IMR-90 (cell line): ENCODE measurements at places on chromosomes 7 and 10. TPM values are rescaled to one million over a fixed set of nuclear protein-coding genes. Genes with fewer than 3 reads are reported as not detected.

DNA sequence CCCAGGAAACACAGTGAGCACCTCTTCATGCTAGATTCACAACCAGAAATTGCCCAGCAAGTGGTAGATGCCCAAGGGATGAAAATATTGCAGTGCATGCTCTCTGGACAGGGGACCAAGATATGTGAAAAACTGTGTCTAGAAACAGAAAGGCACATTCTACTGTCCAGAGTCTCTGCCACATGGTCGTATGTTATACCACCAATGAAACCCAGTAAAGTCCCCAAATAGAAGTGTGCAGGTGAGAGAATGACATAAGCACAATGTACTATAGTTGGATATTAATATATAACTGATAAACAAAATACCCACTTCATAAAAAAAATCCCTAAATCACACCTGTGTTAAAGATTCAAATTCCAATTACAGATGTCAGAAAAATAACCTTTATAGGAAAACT is 43.8 kb downstream of the RASGEF1A start:
- H3K27ac ChIP-seq, result no peak overlapping the region
- no peaks in the 10 kb centered on the region for H3K4me1 ChIP-seq
- H3K4me3 ChIP-seq, result no peak overlapping the region
- H3K27me3 ChIP-seq, result peaks cover 48% of the 10 kb centered on the region

- H3K4me1 ChIP-seq, result no peaks in the 10 kb centered on the region
- no peak overlapping the region for H3K27ac ChIP-seq
- no peaks in the 10 kb centered on the region for H3K36me3 ChIP-seq
- H3K27me3 ChIP-seq, result peaks cover 8% of the 10 kb centered on the region
Measured at GRCh38 chr7:95327356-95327755, 3.0 kb upstream of the PON1 start.

The LRIT1 gene
- not detected in 2 replicates for total RNA-seq

- H3K4me1 ChIP-seq, result no peaks in the 10 kb centered on the region
- H3K36me3 ChIP-seq, result no peaks in the 10 kb centered on the region
- H3K27ac ChIP-seq, result no peak overlapping the region
- H3K27me3 ChIP-seq, result peaks cover 16% of the 10 kb centered on the region
- no peak overlapping the region for H3K4me3 ChIP-seq
Measured at GRCh38 chr10:44242091-44242490, 142.8 kb downstream of the CXCL12 start.

GRCh38 chr7:35624299-35625186 is 70.4 kb downstream of the HERPUD2 start:
- no peaks in the 10 kb centered on the region; the same call in 1 of the 2 replicates for H3K4me1 ChIP-seq
- peak; percentile 29 for DNase-seq
- no peak overlapping the region for H3K27ac ChIP-seq
- peaks cover 3% of the 10 kb centered on the region; the same call in 1 of the 2 replicates for H3K36me3 ChIP-seq
- H3K27me3 ChIP-seq, result no peaks in the 10 kb centered on the region

GRCh38 chr10:102389894-102390293 is 5.6 kb upstream of the NFKB2 start:
- no peak overlapping the region for H3K27ac ChIP-seq
- peaks cover 3% of the 10 kb centered on the region for H3K4me1 ChIP-seq
- no peak for DNase-seq
- H3K27me3 ChIP-seq, result no peaks in the 10 kb centered on the region
- H3K4me3 ChIP-seq, result no peak overlapping the region

DNA sequence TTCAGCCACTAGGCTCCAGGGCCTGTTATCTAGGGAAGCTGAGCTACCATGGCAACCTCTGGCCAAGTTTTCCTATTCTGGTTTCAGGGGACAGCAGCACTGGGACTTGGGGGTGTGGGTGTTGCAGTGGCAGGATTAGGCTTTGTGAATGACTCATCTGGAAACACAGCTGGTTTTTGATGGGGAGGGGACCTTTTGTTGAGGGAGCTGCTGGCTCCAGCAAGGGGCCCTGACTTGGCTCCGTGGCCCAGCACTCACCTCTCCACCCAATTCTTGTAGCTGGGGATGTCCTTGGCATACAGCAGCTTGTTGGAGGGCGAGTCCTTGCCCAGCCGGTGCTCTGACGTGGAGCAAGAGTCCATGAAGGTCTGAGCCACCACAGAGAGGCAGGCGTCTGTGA is 435.9 kb downstream of the PLXNA4 start:
- H3K4me3 ChIP-seq, result no peak overlapping the region

The CFAP70 gene
- 0.18 and 0.28 TPM in 2 replicates for total RNA-seq

DNA sequence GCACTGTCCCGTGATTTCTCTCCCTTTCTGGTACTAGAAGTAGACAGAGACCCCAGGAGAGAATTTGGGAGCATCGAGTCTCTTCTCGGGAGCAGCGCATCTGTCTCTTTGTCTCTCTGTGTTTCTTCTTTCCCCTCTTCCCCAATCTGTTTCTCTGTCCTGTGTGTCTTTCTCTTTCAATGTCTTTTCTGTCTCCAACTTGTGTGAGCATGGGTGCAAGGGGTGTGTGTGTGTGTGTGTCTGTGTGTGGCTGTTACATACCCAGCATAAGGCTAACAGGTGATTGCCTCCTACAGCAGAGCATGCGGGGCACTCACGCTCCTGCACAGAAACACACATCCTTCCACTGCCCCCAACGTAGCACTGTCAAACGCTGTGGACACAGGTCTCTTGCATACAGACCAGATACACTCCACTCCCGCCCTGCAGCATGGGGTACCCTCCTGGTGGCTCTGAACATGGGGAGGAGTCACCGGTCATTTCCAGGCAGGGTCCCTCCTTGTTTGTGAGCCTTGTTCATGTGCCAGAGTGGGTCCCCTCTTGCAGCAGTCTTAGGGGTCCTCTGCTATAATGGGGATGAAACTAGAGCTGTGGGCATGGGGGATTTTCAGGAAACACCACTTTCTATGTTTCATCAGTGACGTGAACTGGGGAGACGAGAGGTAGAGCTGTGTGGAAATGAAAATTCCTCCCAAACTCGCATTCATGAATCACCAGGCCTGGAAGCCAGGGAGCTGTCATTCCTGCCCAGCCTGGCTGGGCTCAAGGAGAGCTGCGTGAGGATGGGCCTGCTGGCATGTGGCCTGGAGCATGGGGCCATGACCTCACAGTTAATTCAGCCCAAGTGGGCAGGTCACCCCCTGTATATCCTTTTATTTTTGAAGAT is 980 bp downstream of the ADAMTS14 start:
- no peak overlapping the region for H3K4me3 ChIP-seq
- peaks cover 7% of the 10 kb centered on the region; the same call in 1 of the 2 replicates for H3K4me1 ChIP-seq
- no peak overlapping the region for H3K27ac ChIP-seq
- no peaks in the 10 kb centered on the region for H3K36me3 ChIP-seq
- DNase-seq, result peak; percentile 75

The DRGX gene
- not detected in 2 replicates for total RNA-seq

DNA sequence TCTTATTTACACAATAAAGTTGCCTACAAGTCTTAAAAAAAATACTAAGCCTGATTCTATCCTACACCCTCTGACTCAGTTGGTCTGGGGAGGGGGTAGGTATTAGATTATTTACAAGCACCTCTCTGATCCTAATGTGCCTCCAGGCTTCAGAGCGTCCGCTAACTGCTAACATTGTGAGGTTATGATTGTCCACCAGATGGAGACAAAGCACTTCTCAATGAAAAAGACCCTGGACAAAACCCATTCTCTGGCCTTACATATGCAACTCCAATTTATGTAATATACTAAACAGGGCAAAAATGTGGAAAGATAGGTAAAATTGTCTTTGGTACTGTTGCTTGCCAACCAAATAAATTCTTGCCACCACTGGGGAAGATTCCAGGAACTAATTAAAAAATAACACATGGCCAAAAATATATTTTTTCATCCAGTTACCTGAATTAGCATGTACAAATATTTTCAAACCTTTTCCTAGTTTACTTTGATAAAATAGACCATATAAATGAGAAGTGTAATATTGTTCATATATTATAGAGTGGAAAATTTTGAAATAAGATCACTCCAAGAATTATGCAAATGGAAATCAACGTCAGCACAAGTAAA is 92.4 kb downstream of the KIF20B start:
- H3K4me1 ChIP-seq, result no peaks in the 10 kb centered on the region
- H3K4me3 ChIP-seq, result no peak overlapping the region
- H3K27ac ChIP-seq, result no peak overlapping the region
- no peaks in the 10 kb centered on the region for H3K36me3 ChIP-seq

The BBS9 gene
- 9.5 and 11.9 TPM in 2 replicates for total RNA-seq

- H3K27me3 ChIP-seq, result peaks cover 4% of the 10 kb centered on the region
- H3K4me1 ChIP-seq, result no peaks in the 10 kb centered on the region
- no peak for DNase-seq
- H3K36me3 ChIP-seq, result no peaks in the 10 kb centered on the region
Measured at GRCh38 chr10:48885376-48885775, 54.3 kb downstream of the LRRC18 start.

DNA sequence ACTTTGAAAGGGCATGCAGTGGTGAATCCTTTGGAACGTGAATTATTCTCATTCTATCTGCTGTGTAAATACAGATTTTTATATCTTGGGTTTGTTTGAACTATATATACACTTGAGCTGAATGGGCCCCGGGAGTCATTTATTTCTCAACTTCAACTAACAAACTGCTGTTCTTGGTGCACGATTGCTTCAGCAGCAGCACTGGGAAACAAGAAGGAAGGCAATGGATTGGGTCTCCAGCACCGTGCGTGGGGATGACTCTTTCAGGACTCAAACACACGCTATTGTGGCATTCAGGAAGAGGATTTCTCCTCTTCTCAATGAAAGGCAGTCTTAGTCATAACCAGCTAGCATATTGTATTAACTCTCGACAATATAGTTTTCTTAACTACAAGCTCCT is 226.0 kb upstream of the NFE2L3 start:
- H3K36me3 ChIP-seq, result no peaks in the 10 kb centered on the region
- H3K4me3 ChIP-seq, result no peak overlapping the region
- no peaks in the 10 kb centered on the region for H3K4me1 ChIP-seq
- H3K27ac ChIP-seq, result no peak overlapping the region
- no peak for DNase-seq

- no peaks in the 10 kb centered on the region; the same call in 1 of the 2 replicates for H3K36me3 ChIP-seq
- no peak overlapping the region for H3K27ac ChIP-seq
- DNase-seq, result no peak
- H3K4me3 ChIP-seq, result no peak overlapping the region
- H3K4me1 ChIP-seq, result peaks cover 2% of the 10 kb centered on the region; the same call in 1 of the 2 replicates
Measured at GRCh38 chr10:69906425-69906824, 104.7 kb downstream of the COL13A1 start.

DNA sequence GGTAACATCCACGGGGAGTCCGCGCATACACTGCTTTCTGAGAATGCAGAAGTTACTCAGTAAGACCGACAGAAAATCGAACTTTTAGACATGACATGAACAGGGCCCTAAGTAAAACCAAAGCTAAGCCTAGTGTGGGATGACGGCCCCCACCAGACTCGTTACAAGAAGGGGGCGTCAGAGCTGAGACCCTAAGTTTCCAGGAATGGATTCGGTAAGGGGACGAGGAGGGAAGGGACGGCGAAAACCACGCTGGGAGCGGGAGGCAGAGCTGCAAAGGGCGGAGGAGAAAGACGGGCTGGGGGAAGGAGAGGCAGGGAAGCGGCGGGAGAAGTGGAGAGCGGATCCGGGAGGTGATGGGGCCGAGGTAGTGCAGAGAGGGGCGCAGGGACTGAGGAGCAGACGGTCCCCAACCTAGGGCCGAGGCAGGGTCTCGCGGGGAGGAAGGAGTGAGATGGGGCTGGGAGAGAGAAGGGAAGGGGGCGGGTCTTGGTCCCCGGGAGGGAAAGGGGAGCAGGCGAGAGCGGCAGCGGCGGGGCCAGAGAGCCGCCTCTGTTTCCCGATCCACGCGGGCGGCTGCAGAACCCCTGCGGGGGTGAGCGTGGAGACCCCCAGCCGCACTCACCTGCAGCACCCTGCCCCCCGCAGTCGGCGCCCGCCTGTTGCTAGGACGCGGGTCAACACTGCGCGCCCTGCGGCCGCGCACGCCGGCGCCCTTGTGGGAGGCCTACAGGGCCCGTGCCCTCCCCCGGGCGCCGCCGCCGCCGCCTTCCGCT is 513 bp downstream of the ODAD2 start:
- DNase-seq, result peak; percentile 26
- no peaks in the 10 kb centered on the region for H3K27me3 ChIP-seq
- peaks cover 1% of the 10 kb centered on the region; the same call in 1 of the 2 replicates for H3K4me1 ChIP-seq

The ZNF117 gene
- total RNA-seq, result 2.9 and 4.4 TPM in 2 replicates

The ZNF488 gene
- total RNA-seq, result under 0.01 TPM in 2 replicates

The KCND2 gene
- total RNA-seq, result under 0.01 TPM in 2 replicates

GRCh38 chr10:31288001-31288400 is 31.0 kb upstream of the ZEB1 start:
- no peaks in the 10 kb centered on the region for H3K36me3 ChIP-seq
- no peak overlapping the region for H3K4me3 ChIP-seq
- no peaks in the 10 kb centered on the region for H3K27me3 ChIP-seq
- no peaks in the 10 kb centered on the region; the same call in 1 of the 2 replicates for H3K4me1 ChIP-seq
- no peak overlapping the region for H3K27ac ChIP-seq

The FRAT2 gene
- total RNA-seq, result 2.5 and 2.8 TPM in 2 replicates

DNA sequence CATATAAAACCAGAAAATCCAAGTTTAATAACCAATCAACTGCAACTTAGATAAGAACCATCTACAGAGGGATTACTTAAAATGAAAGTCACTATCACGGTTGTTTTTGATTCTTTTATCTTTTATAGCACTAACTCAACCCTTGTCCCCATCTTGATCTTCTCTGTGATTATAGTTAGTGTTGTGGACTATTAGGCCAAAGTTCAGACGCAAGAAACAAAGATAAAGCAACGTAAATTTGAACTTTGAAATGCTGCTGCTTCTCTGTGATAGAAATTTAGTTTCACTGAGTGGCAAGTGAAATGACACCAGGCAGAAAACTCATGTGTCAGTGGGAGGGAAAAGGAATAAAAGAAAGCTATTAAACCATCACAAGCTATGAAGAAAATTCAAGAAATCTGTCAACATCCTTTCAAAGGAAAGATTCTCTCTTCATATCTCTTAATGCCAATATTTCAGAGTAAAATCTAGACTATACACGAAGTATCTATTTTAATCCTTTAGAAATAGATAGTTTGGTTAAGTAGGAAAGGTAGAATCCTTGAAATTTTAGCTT is 71.8 kb upstream of the MALRD1 start:
- H3K4me1 ChIP-seq, result no peaks in the 10 kb centered on the region
- H3K27ac ChIP-seq, result no peak overlapping the region
- no peaks in the 10 kb centered on the region for H3K27me3 ChIP-seq
- DNase-seq, result no peak
- H3K36me3 ChIP-seq, result no peaks in the 10 kb centered on the region

The FAM131B gene
- total RNA-seq, result 2.5 and 3.4 TPM in 2 replicates

The FAM180A gene
- 1.3 and 1.4 TPM in 2 replicates for total RNA-seq

The AMPH gene
- total RNA-seq, result 3.9 and 4.2 TPM in 2 replicates

- H3K27me3 ChIP-seq, result no peaks in the 10 kb centered on the region
- no peak overlapping the region for H3K27ac ChIP-seq
- no peaks in the 10 kb centered on the region for H3K36me3 ChIP-seq
- peaks cover 4% of the 10 kb centered on the region for H3K4me1 ChIP-seq
Measured at GRCh38 chr10:60397792-60398191, 8.1 kb upstream of the ANK3 start.

The RARRES2 gene
- not detected in 2 replicates for total RNA-seq

DNA sequence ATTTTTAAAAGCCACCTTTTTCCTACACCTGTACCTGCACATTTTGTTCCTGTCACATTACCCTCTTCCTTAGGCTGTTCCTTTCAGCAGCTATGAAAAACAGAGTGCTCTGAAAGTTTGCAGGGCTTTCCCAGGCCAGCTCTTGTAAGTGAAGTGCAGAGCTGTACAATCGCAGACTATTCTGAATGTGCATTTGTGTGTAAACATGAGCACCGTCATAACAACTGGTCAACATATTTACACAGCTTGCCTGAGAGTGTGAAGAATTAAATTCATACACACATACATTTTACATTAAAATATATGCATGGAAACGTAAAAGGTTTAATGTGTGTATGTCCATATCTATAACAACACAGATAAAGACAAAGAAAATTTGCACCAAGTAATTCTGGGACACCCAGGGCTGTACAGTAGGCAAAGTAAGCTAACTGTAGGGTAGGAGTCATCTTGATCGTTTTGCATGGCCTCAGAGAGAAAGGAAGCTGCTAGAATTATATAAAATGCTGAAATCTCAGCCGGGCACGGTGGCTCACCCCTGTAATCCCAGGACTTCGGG is 23.6 kb upstream of the LYZL1 start:
- H3K4me3 ChIP-seq, result no peak overlapping the region
- H3K4me1 ChIP-seq, result no peaks in the 10 kb centered on the region
- H3K27ac ChIP-seq, result no peak overlapping the region
- no peaks in the 10 kb centered on the region for H3K36me3 ChIP-seq
- DNase-seq, result no peak
